Renal cortex interstitium (tissue), 15 donors: ENCODE measurements at places on chromosomes 4 and X.

DNA sequence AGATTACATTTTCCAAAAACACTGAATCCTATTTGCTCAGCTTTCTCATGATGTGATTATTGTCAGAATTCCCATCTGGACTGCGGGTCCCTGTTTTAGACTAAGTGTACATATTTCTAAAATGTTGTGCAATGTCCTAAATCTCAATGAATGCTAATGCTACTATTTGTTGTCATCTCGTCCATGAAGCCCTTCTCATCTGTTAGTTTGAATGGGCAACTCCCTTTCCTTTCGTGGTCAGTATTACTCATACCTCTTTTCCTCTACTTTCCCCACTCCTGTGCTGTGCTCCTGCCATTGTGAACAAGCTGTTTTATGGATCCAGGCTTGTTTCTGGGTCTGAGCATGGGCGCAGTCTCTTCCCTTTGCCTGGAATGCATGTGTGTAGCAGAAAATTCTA is 91.0 kb downstream of the MID1 start:
- DNase-seq = no peak

- DNase-seq = peak; percentile 20
These were observed 111.4 kb upstream of the EOLA2 start for GRCh38 chrX:150049647-150050046.

DNA sequence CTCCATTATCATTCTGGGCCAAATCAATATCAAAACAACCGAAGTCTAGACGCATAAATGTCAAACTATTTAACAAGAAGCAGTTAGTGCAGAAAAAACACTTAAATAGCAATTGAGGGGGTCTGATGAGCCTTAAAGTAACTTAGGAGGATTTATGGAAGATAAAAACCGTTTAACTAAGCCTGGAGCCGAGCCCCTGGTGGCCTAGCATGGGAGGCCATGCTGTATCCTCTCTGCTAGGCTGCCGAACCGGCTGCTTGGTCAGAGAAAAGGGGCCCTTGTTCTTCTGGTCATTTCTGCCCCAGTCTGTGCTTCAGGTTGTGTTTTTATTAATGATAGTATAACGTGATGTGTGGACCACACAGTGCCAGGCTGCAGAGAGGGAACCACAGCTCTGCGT is 72.4 kb downstream of the CPZ start:
- DNase-seq = no peak

GRCh38 chr4:172270397-172270796 is 457.2 kb downstream of the GALNTL6 start:
- DNase-seq = no peak
